Mesothelial cell of epicardium (in vitro differentiated cells): ENCODE measurements at places on chromosomes 1 and 21. TPM values are rescaled to one million over a fixed set of nuclear protein-coding genes. Genes with fewer than 3 reads are reported as not detected.

- no peak for DNase-seq
Measured at GRCh38 chr1:1924386-1924785, 5.3 kb upstream of the TMEM52 start.

DNA sequence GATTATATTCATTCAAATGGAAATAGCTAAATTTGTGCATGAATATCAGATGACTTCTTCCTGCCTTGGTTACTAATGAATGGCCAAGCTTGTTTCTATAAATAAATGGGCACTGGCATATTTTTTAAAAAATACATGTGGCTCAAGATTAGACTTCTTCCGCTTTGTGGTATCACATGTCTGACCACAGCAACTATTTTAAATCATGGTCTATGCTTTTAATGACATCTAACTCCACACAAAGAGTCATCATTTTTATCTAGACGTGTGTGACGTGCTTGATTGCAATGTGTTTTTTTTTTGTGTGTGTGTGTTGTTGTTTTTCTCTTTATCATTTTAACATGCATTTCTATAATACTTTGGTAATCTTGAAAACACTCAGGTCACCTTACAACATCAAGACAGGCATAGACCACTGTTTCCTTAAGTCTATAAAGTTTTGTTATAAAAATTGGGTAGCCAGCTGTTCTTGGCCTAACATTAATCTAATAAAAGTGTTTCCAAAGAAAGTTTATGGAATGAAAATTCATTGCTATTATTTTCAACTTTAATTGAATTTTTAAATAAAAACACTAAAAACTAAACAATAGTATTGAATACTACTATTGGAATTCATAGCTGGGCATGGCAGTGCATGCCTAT, 29.5 kb downstream of the RGS1 start:
- no peak for DNase-seq

GRCh38 chr1:42096554-42096953, 56.7 kb upstream of the GUCA2B start:
- no peak for DNase-seq

DNA sequence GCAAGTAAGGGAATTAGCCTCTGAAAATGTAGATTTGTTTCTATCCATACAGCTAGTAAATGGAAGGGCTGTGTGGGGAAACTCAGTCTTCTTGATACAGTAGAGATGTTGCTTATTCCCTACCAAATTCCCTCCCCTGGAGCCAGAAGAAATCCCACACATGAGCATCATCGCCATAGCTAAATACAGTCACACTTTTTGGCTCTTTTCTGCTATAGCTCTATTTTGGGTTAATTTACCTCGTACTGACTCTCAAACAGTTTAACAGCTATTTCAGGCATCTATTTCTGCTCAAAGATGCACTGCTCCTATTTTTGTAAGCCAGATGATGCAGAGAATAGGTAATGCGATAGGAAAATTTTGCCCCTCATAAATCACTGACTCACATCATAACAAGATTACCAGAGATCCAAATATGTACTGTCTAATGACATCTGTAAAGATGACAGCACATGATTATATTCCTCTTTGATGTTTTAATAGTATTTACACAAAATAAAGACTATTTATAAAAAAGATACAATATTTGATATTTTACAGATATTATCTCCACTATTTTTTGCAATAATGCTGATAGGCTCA, 58.6 kb downstream of the XCL1 start:
- DNase-seq = no peak

DNA sequence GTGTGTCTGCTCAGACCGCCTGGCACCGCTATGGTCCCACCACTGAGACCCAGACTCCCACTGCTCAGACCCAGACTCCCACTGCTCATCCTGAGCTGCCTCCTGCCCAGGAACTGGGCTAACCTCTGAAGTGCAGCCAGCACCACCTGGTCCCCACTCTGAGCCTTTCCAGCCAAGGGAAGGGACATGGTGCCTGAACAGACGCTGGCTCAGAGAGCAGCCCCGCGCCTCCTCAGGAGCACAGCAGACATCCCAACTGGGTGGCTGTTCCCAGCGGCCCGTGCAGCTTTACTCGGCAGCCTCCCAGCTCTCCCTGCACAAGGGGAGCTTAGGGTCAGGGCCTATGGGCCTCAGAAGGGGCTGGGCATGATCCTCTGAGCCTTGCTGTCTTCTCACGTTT, 27.8 kb upstream of the CNTN2 start:
- DNase-seq = no peak

TMEM125 gene
- total RNA-seq = 7.6 to 9.2 TPM (median 7.7 TPM) in 3 replicates

GBP6 gene
- 0.07 to 0.13 TPM (median 0.09 TPM) in 3 replicates for total RNA-seq

RRAGC gene
- total RNA-seq = 21.1 to 22.5 TPM (median 21.8 TPM) in 3 replicates
